ENCODE measurements at places on chromosomes 2 and 18. TPM values are rescaled to one million over a fixed set of nuclear protein-coding genes. Genes with fewer than 3 reads are reported as not detected.

The SCG2 gene
- not detected for total RNA-seq

The DNAJC27 gene
- 14.1 TPM for total RNA-seq

DNA sequence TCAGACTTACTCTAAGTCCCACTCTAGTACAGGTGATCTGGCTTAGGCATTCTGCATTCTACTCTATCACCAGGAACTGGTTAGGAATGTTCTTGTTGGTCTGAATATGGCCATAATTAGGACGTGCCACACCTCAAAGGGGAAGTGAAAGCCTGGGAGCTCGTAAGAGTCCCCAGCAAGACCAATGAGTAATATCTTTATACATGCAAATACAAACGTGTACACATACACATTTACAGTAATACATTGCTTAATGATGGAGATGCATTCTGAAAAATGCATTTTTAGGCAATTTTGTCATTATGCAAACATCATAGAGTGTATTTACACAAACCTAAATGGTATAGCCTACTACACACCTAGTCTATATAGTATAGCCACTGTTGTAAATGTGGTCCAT, 19.5 kb upstream of the ERCC3 start:
- no peaks in the 10 kb centered on the region for H3K27me3 ChIP-seq
- H3K36me3 ChIP-seq: peaks cover 72% of the 10 kb centered on the region
- H3K4me1 ChIP-seq: no peaks in the 10 kb centered on the region

GRCh38 chr2:29115797-29116781, 874 bp downstream of the CLIP4 start:
- peaks cover 14% of the 10 kb centered on the region for H3K4me1 ChIP-seq
- H3K27ac ChIP-seq: peak overlapping the region; percentile 95
- no peaks in the 10 kb centered on the region for H3K36me3 ChIP-seq
- peak overlapping the region; percentile 88 for H3K4me3 ChIP-seq
- peak; percentile 86 for DNase-seq

DNA sequence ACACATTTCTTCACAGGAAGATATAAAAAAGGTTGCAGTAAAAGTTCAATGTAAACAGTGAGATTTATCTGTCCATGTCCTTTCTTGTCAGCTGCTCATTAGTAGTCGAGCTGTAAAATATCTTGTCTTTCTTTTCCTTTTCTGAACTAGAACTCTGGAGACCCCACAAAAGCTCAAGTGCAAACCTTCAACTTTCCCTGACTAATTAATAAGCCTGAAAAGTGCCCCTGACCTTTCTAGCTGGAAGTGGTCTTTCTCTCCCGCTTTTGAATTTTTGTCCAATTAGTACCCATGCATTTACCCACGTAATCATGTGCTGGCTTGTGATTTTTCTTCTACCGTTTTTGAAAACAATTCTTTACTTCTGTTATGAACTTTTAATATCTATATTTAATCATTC, 63.6 kb upstream of the EHBP1 start:
- H3K4me3 ChIP-seq: no peak overlapping the region
- DNase-seq: no peak
- H3K27me3 ChIP-seq: no peaks in the 10 kb centered on the region
- no peaks in the 10 kb centered on the region for H3K4me1 ChIP-seq

DNA sequence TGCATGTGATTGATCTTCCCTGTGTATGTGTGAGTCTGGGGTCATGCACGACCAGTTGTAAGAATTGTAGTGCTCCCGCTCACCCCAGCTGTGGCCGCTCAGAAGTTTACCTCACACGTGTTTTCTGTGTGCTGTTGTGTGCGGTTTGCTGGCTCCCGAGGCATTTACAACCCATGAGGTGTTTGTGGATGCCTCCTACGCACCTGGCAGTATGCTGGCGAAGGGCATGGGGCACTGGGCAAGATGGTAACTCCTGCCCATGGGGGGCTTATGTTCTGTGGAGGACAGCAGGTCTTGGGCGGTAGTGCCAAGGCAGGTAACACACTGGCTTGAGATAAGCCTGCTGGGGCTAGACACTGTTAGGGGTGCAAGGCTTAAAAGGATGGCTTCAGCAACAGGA, 102.6 kb upstream of the HS6ST1 start:
- no peaks in the 10 kb centered on the region for H3K36me3 ChIP-seq
- H3K4me3 ChIP-seq: no peak overlapping the region
- no peak overlapping the region for H3K27ac ChIP-seq
- no peak for DNase-seq
- H3K4me1 ChIP-seq: no peaks in the 10 kb centered on the region

DNA sequence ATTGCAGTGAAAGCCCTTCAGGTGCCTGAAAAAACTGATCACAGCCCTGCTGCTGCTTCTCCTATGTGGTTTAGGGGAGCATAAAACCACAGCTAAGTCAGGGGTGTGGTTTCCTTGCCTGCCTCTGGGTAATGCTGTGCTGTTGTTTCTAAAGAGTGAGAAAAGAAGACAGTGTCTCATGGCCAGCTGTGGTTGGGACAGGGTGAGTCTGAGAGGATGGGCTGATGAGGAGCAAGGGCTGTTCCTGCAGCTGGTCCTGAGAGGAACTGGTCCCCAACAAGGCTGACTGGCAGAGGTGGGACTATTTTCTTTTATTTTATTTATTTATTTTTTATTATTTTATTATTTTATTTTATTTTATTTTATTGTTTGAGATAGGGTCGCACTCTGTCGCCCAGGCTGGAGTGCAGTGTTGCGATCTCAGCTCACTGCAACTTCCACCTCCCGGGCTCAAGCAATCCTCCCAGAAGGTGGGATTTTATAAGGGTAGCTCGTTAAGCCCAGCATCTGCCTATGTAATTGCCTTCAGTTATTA, 236.7 kb downstream of the FHOD3 start:
- H3K27me3 ChIP-seq: no peaks in the 10 kb centered on the region
- H3K4me3 ChIP-seq: no peak overlapping the region
- peak; percentile 12 for DNase-seq
- no peak overlapping the region for H3K27ac ChIP-seq
- H3K36me3 ChIP-seq: no peaks in the 10 kb centered on the region
- peaks cover 7% of the 10 kb centered on the region for H3K4me1 ChIP-seq

All from natural killer cell (primary cell).